ENCODE measurements at places on chromosomes 12 and 14.

DNA sequence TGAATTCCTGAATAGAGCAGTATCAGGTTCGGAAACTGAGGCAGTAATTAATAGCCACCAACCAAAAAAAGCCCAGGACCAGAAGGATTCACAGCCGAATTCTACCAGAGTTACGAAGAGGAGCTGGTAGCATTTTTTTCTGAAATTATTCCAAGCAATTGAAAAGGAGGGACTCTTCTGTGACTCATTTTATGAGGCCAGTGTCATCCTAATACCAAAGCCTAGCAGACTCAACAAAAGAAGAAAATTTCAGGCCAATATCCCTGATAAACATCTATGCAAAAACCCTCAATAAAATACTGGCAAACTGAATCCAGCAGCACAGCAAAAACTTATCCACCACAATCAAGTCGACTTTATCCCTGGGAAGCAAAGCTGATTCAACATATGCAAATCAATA lies 202.3 kb upstream of the SLC16A7 start:
- no peak for DNase-seq

DNA sequence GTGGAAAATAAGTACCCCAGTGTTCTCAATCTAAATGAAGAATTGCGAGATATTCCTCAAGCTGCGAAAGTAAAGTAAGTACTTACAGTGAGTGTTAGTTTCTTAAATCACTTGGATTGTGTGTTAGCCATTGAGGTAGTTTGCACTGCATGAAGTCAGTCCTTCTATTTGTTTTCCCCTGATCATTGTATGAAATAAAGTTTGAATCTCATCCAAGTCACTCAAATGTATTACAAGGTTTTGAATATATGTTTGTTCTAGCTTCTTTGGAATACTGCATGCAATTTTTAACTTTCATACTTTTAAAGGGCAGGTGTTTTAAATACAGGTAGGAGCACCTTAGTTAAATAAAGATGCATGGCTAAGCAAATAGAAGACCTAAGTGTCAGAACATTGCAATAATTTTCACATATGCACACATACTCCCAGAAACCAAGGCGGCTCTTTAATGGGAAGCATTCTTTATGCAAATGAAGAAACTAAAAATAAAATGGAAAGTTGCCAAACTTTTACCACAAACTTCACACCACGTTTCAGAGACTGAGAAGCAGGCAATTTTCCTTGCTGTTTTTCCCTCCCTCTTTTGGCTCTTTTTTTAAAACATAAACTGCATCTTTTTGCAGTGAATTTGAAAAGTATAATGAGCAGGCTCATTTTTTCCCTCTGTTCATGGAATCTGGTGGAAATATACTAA lies 105.6 kb downstream of the GPR135 start:
- no peak for DNase-seq

DNA sequence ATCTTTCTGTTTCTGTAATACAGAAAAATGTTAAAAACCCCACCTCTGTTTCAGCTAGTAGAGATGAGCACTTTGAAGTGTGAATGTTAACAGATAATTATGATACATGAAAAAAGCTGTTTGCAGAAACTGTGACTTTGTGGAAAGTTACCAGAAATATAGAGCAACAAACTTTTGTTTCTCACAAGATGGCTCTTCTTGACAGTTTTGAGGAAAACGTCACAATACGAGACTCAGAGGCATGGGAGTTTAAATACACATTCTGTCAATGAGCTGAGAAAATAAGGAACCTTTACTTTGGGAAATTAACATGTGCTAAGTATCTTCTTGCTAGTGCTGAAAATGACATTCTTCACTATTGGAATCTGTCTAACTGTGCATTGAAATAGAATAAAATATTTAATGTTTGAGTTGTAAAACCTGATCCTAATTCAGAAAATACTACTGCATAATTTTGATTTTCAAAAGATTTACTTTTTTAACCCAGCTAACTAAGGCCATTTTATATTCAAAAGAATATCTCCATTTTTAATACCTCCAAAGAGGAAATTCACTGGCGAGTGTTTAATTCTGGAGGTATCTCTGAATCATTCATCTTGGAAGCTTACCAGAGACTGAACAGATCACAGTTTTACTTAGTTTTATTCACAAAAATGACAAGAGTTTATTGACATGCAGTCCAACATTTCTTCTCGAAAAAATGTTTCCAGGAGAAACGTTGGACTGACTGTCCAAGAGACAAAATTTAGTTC lies 308.9 kb upstream of the LRFN5 start:
- no peak for DNase-seq

GRCh38 chr14:32110548-32110896 lies 33.4 kb downstream of the ARHGAP5 start:
- no peak for DNase-seq

DNA sequence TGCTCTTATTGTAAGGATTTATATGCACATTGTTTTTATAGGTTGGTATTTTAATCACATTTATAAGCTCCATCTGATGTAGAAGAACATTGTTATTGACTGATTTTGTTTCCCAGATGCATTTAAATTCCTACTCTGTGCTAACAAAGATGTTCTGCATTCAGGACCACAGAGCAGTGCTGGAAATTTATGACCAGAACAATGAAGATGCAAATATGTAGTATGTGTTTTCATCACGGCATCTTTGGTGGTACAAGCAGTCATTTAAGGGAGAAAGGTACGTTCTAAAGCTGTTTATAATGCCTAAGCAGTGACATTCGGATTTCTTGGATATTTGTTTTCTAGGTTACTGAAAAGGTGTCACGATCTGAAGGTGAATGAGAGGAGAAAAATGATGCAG lies 66.5 kb downstream of the TRIM9 start:
- no peak for DNase-seq

GRCh38 chr12:121287267-121287954 lies 9.1 kb downstream of the CAMKK2 start:
- peak; percentile 60 for DNase-seq

- DNase-seq, result no peak
Observed at GRCh38 chr14:61187196-61187905, 93.8 kb downstream of the TMEM30B start.

DNA sequence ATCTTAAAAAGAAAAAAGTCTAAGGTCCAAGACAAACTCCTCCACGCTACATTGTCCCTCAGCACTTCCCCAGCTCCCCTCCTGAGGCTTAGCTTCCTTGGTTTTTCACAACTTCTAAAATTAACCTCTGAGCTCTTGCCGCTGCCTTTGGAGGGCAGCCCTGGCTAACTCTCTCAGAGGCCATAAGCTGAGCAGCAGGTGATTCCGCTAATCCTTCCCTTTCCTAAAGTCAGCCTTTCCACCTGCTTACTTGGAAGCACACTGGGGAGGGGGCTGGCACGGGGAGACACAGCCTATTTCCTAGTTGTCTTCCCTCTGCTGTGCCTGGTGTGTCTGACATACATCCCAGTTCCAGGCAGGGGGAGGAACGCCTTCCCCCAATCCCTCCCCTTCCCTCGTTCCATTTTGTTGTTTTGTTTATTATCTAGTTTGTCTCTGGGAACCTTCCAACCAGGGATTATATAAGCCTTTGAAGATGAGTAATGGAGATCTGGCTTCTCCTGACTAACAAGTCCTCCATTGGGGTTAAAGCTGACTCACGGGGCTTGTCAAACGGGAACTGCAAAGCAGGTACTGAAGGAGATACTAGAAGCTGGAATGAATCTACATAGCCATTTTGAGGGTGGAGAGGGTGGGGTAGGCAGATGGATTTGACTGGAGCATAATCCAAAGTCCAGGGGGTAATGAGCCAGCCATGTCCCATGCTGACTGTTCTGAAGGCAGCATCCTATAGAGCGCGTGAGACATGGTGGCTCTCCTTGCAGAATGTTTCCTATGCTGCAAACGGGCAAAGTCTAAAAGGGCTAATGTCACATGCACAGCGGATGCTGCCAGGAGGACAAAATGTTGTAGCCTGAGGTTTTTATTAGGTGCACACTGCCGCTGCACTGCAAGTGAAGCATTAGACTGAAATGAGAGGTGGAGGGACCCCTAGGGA lies 230.8 kb downstream of the FOXN3 start:
- DNase-seq, result no peak

GRCh38 chr12:98894412-98895085 lies 249.5 kb downstream of the APAF1 start:
- peak; percentile 49 for DNase-seq

DNA sequence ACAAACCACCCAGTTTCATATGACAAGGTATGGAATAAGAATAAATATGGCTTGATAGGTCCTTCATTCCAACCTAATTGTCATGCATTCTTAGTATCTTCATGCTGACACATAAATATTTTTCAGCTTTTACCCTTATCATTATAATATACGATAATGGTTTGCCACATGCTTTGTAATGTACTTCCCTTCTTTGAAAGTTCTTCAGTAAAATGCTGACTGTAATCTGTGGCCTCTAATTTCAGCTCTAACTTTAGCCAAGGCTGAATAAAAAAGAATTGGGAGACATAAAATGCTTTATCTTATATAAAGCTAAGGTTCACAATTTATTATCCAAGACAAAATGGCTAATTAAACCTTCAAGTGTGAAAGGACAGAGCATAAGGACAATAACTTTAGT lies 2.6 kb upstream of the MAP4K5 start:
- no peak for DNase-seq

DNA sequence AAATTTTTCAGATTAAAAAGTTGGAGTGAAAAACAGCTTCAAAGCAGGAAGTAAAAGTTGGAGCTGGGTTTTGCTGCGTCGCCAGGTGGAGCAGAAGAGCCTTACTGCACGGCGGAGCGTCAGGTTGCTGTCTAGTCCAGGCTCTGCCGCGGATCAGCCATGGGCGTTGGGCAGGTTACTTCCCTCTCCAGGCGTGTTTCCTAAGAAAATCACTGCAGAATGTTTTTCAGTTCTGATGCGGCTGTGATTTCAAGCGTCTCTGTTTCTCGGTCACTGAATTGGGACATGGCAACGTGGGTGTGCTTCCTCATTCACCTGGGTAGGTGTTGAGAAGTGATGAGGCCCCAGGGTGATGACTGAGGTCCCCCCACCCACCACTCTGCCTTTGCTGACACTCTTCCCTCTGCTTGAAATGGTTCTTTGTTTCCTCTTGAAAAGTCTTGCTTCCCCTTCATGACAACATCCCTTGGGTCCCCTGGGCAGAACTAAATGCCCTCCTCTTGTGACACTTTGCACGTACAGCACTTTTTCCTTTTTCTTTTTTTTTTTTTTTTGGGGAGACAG lies 7.6 kb downstream of the EVL start:
- DNase-seq, result no peak

GRCh38 chr14:60250257-60251035 lies 1.4 kb downstream of the PPM1A start:
- peak; percentile 34 for DNase-seq

GRCh38 chr12:77777274-77777673 lies 53.4 kb upstream of the NAV3 start:
- DNase-seq, result no peak

GRCh38 chr14:48527832-48528231 lies 852.4 kb upstream of the MDGA2 start:
- DNase-seq, result peak; percentile 48

- DNase-seq, result peak; percentile 52
Observed at GRCh38 chr14:102878970-102879460, 43.4 kb upstream of the AMN start.

- no peak for DNase-seq
Observed at GRCh38 chr14:93991212-93991611, 5.9 kb upstream of the CCDC197 start.

- DNase-seq, result peak; percentile 80
Observed at GRCh38 chr12:5745251-5745888, 199.7 kb downstream of the ANO2 start.

DNA sequence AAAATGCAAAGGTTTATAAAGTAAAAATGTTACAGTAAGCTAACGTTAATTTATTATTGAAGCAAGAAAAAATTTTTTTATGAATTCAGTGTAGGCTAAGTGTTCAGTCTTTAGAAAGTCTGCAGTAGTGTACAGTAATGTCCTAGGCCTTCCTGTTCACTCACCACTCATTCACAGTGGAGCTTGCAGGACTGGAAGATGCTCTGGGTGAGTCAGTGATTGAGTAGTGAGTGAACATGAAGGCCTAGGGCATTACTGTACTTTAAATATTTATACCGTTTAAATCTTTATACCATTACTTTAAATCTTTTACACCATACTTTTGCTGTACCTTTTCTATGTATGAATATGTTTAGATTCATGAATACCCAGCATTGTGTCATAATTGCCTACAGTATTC lies 120.3 kb upstream of the SLC38A4 start:
- no peak for DNase-seq

DNA sequence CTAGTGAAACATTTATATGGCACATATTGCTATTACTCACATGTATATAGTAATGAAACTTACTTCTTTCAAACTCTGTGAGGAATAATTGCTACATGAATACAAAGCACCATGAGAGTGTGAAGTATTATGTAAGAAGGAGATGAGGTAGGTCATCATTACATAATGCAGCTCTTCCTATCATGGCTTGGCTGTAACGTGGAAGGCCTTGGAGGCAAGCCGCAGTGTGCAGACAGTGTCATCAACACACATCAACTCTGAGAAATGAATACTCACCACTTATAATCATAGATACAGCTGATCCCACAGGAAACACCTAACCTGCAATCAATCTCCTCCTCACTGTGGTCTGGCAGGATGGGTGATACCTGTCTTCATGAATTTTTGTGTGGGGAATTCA lies 49.9 kb upstream of the CCDC91 start:
- DNase-seq, result no peak

DNA sequence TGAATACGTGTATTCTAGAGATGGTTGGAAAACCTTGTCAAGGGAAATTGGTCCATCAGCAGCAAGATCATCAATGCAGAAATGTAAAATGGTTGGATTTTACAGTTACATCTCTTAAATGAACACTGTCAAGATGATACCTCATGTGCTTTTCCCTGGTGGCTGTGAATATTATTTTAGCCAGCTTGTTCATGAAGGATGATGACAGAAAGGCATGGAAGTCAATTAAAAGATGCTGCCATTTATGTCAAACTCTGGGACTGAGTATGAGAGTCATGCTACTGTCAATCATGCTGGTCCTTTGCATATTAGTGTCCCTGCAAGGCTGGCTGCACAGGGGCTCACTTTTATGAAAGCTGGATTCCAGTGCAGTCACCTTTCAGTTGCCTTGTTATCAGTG lies 10.3 kb upstream of the RERG start:
- DNase-seq, result no peak

- peak; percentile 57 for DNase-seq
Observed at GRCh38 chr12:3885277-3886094, 12.3 kb upstream of the PARP11 start.

DNA sequence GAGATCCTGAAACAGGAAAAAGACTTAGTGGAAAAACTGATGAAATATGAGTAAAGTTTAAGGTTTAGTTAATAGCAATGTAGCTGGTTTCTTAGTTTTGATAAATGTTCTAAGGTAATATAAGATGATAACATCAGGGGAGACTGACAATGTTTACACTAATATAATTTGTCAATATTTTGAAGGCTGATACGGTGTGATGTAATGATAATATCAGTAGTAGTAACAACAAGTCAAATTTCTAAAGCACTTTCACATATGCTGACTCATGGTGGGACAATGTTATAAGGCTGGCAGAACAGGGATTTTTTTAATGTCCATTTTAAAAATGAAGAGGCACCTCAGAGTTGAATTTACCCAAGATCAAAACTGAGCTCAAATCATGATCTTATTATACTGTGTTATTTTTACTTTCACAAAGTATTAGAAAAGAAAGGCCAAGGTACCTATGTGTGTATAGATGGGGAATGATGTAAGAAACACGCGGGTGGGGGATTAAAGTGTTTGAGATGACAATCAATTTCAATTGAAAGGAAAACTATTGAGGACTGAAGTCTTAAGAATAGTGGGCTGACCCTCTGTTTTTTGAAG lies 2.4 kb upstream of the FLRT2 start:
- no peak for DNase-seq

- no peak for DNase-seq
Observed at GRCh38 chr12:24741216-24741615, 207.7 kb downstream of the BCAT1 start.

Data from mesendoderm (in vitro differentiated cells).